ENCODE measurements at places on chromosomes 13 and 19.

GRCh38 chr13:21579754-21580316 is 24.1 kb downstream of the MICU2 start:
- no peak for DNase-seq

- no peak for DNase-seq
These were observed 10.0 kb downstream of the NKPD1 start for GRCh38 chr19:45150751-45151281.

GRCh38 chr13:48906200-48906599 is 69.5 kb upstream of the FNDC3A start:
- no peak for DNase-seq

DNA sequence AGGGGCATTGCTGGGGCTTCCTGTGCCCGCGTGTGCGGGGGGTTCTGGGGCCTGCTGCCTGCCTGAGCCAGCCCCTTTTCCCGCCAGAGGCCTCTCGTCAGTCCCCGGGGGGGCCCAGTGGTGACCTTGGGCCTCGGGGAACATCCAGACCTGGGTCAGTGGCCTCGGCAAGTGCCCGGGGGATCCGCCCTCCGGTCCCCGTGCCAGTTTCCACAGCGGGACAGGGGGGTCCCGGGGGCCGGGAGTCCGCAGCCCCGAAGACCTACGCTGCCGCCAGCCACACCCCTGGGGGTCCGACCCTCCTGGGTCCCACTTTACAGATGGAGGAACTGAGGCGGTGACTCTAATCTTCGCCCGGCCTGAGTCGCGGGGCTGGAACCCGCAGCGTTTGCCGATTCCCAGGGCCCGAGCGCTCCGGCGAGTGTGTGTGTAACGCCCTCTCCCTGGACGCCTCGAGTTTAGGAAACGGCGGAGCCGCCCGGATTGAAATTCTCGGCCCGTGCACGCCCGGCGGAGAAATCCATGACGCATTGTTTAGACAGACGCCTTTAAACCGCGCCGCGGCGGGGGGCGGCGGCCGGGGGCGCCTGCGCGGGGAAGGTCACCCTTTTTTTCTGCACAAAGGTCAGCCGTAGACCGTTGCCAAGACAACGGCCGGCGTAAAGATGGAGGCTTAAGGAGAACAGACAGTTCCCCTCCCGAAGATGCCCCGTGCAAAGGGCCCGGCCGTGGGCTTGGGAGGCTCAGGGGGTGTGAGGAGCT is 39.3 kb downstream of the EFNA2 start:
- no peak for DNase-seq

- no peak for DNase-seq
These were observed 533 bp downstream of the DKKL1 start for GRCh38 chr19:49364083-49364737.

GRCh38 chr19:50050406-50051227 is 24.8 kb downstream of the ZNF473 start:
- DNase-seq, result peak; percentile 79

GRCh38 chr13:96730676-96731075 is 263.6 kb downstream of the OXGR1 start:
- no peak for DNase-seq

GRCh38 chr13:97936036-97936435 is 17.4 kb upstream of the IPO5 start:
- DNase-seq, result no peak

- no peak for DNase-seq
These were observed 135.0 kb downstream of the IER2 start for GRCh38 chr19:13284929-13285928.
